Metanephros (tissue), 2 donors: ENCODE measurements at places on chromosomes 7 and 10. TPM values are rescaled to one million over a fixed set of nuclear protein-coding genes. Genes with fewer than 3 reads are reported as not detected.

Gene PNLIPRP3
- not detected for total RNA-seq

Gene KNDC1
- total RNA-seq: 8.3 TPM

Gene HTR7
- 1.4 TPM for total RNA-seq

Gene SVIL
- total RNA-seq: 132 TPM

Gene MYOZ1
- 196 TPM for total RNA-seq

Gene SH2B2
- total RNA-seq: 12.2 TPM

Gene BAMBI
- 32.5 TPM for total RNA-seq

Gene ATRNL1
- total RNA-seq: 207 TPM

Gene PON1
- total RNA-seq: 0.12 TPM

Gene RBP3
- total RNA-seq: not detected

Gene ICA1
- total RNA-seq: 15.1 TPM

Gene HKDC1
- 9.2 TPM for total RNA-seq
